ENCODE measurements at places on chromosomes 2 and 18.

- DNase-seq, result no peak
Observed at GRCh38 chr2:153477636-153478288, 800 bp downstream of the RPRM start.

DNA sequence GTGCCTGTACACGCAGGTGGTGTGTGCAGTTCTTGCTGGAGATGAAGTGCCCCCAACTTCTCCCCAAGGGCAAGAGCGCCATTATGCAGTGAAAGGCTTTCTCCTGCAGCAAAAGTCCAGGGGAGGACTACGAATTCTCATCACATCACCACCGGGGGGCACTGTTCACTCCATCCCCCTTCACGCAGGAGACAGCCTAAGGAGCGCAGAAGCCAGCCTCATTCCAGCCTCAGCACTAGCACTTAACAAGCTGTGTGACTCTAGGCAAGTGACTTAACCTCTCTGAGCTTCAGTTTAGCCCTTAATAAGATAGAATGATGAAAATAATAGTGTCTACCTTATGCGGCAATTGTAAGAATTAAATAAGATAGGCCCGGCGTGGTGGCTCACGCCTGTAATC lies 32.3 kb downstream of the DNMT3A start:
- no peak for DNase-seq

DNA sequence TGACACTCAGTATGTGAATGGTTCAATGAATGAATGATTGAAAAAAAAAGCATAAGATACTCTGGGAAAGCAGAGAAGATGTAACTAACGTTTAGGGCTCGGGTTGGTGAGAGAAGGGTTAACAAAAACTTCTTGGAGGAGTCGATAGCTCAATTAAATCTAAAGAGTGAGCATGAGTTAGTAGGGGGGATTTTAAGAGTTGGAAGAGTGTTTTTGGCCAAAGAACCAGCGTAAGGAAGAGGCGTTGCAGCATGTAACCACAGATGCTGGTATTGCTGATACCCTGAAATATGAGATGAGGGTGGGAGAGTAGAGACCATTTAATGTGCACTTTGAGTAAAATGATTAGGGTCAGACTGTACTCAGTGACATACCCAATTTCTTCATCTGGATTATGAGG lies 14.5 kb downstream of the ARHGAP28 start:
- no peak for DNase-seq

DNA sequence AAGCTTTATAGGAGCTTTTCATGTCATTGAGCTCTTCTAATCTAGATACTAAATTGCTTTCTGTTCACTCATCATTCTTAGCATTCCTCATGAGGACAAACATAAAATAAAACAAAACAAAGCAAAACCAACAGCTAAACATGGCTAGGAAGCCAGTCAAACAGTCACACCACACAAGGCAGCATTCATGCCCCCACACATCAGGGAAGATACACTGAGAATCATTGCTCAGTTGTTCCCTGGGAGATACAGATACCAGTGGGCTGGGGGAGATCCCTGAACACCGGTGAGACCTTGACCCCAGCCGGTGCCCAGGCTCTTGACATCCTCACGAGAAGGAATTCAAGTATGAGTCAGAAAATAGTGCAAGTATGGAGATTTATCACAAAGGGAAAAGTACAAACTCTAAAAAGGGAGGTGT lies 177.9 kb upstream of the ARL4C start:
- no peak for DNase-seq

DNA sequence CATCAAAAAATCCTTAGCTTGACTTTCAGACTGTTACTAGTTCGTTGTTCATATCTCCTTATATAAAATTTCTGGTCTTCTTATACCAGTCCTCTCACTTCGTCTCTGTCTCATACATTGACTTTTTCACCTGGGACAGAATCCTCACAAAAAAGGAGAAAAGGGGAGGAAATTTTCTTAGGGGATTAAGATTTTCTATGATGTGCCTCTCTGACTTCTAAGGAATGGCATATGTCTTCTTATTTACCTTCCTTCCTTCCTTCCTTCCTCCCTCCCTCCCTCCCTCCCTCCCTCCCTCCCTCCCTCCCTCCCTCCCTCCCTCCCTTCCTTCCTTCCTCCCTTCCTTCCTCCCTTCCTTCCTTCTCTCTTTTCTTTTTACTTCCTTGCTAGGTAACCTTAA lies 27.9 kb downstream of the KCNE4 start:
- no peak for DNase-seq

DNA sequence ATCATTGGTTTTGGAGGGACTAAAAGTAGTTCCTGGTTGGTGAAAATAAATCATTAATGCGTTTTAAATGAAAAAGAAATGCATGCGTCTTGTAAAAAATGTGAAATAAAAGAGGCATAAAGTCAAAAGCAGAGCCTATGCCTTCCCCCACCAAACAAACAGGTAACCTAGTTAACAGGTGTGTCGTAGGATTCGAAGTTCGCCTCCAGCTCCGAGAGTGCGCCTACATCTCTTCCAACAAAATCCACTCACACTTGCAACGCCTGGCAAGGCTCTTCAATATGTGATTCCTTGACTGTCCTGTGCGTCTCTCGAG lies 677 bp upstream of the SMAD4 start:
- no peak for DNase-seq

All from activated CD8-positive, alpha-beta memory T cell treated with anti-CD3 and anti-CD28 coated beads for 48 hours (primary cell).